Adrenal gland (tissue), 19 donors: ENCODE measurements at places on chromosomes 12 and 14.

GRCh38 chr12:57450057-57450456 is 5.0 kb upstream of the INHBE start:
- no peak for DNase-seq

DNA sequence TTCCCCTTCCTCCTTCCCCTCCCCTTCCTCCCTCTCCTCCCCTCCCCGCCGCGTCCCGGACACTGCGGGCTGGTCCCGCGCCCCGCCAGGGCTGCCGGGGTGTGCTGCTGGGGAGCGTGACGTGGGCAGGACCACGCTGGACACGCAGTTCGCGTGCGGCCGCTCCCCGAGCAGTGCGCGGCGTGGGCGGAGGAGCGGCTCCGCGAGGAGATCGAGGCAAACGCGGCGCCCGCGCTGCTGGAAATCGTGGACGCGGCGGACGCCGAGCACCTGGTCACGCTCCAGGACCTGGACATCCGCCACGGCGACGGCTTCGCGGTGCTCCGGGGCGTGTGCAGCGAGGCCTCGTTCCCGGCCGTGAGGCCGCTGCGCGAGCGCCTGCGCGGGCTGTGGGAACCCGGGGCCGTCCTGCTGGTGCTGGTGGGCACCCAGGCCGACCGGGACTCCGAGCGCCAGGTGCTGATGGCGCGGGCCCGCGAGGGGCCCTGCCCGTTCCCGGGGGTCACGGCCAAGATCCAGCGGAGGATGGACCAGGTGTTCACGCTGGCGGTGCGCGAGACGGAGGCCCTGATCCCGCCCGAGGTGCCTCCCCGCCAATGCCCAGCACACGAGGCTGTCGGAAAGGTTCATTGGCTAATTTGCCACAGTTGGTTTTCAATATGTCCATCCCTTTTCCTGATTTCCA is 84.3 kb downstream of the TNFAIP2 start:
- peak; percentile 34 for DNase-seq

DNA sequence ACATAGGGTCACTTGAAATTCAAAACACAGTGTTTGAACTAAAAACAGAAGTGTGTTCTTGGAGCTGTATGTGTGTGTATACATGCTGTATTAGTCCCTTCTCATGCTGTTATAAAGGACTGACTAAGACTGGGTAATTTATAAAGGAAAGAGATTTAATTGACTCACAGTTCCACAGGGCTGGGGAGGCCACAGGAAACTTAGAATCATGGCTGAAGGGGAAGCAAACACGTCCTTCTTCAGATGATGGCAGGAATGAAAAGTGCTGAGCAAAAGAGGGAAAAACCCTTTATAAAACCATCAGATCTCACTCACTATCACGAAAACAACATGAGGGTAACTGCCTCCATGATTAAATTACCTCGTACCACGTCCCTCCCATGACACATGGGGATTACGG is 224.1 kb downstream of the BCAT1 start:
- no peak for DNase-seq

DNA sequence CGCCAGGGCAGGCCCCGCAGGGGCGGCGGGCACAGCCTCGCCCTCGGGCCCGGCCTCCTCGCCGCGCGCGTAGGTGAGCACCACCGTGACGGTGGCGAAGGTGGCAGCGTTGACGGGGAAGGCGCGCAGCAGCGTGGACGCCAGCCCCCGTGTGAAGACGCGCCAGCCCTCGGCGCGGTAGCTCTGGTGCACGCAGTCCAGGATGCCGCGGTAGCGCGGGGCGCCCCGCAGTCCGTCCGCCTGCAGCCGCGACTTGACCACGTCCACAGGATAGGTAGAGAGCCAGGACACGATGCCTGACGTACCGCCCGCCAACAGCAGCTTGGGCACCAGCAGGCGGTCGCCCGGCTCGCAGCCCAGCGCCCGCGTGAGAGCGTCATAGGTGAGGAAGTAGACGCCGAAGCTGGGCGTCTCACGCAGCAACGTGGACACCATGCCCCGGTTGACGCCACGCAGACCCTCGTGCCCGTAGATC is 13.9 kb downstream of the SLC25A29 start:
- DNase-seq: peak; percentile 16

DNA sequence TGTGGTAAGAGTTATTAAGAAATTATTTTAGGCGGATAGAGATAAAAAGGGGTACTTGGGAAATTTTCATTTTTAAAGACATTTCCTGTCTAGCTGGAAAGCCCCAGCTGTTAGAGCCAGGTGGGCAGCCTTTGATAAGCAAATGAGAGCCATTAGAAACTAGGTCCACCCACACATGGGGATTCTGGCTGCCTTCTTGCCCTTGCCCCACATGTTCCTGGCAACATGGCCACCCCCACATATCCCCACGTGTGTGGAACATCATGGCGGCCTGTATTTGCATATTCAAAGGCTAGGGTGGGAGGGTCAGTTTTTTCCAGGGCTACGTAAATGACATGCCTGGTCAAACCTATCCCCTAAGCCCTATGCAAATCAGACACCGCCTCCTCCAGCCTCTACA is 1382.1 kb downstream of the AACS start:
- no peak for DNase-seq

GRCh38 chr12:103442182-103442555 is 53.6 kb downstream of the C12orf42 start:
- DNase-seq: no peak

DNA sequence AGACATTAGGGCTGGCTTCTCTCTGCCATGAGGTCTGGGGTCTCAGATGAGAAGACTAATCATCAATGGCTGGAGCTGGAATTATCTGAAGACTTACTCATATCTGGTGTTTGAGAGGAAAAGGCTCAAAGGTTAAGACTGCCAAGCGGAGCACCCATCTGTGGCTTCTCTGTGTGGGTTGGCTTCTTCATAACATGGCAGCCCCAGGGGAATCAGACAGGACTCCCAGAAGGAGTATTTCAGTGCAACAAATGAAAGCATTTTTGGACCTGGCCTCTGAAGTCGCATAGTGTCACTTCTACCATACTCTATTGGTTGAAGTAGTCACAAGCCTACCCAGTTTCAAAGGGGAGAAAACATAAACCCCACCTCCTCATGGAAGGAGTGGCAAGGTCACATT is 171.8 kb upstream of the KRR1 start:
- DNase-seq: no peak

DNA sequence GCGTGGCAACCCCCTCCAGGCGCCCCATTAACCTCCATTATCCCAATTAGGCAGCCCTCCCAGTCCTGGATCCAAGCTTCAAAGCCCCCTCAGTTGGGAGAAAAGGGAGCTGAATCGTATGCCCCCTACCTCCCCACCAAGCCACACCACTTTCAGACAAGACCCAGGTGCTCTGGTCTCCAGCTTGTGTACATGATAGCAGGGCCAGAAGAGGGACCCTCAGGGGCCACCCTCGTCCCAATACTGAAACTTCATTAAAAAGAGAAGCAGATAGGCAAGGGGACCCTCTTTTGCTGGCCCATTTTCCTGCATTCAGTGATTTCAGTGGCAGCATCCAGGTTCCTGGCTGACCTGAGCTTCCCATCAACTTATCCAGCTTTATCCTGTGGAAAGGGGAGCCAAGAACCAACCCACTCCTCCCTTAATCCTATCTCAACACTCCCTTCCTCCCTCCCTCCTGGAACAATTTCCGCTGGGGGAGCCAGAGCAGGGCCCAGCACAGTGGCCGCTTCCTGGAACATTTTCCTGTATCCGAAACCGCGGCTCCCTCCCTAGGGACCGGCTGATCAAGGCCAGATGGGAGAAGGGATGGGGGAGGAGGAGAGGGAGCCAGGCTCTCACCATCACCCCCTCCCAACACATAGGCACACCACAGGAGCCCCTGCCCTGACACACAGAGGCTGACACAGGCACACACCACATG is 9.5 kb upstream of the SP7 start:
- peak; percentile 40 for DNase-seq

DNA sequence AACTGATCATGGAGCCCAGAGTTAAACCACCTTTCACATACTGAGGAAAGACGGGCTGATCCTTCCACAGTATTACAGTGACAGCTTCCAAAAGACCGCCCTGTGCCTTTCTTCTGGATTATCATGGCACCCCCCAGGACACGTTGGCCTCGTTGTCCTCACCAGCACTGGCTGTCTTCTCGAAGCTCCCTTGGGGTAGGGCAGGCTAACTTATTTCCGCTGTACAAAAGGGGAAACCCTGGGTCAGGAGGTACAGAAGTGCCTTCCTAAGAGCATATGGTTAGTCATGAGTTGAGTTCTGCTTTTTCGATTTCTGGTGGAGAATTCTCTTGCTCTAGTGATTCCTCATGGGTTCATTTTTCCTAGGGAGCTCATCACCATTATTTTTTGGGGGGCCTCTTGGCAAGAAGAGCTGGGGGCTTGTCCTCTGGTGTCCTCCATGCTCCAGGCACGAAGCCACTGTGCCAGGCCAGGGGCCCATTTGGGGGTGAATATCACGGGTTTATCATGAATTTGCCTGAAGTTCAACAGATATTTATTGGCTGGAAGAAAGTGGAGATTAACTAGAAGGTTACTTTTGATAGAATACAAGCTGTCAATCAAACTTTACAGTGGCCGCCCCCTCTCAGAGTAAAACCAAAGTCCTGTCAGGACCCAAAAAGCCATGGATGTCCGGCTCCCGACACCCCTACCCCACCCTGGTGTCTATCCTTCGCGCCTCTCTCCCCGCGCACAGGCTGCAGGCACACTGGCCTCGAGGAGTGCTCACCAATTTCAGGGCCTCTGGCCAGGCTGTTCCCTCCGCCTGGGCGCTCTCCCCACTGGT is 8.8 kb upstream of the TRAF3 start:
- DNase-seq: no peak

- no peak for DNase-seq
Measured at GRCh38 chr12:49671031-49671765, 36.0 kb downstream of the FMNL3 start.

DNA sequence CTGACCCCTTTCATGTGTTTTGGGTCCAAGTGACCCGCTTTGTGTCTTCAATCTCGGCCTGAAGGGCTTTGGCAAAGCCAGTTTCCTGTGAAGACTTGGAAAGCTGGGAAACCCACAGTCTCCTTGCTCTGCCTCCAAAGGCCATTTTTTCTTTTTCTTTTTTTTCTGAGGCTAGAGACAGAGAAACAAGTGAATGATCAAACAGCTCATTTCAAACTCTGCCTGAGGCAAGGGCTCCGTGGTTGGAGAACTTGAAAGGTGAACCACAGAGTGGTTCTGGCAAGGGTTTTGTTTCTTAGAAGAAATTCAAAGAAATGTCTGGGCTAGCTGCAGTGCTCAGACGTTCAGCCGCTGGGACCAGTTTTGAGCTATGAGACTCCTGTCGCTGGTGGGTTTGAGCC is 62.7 kb downstream of the ERH start:
- DNase-seq: no peak

DNA sequence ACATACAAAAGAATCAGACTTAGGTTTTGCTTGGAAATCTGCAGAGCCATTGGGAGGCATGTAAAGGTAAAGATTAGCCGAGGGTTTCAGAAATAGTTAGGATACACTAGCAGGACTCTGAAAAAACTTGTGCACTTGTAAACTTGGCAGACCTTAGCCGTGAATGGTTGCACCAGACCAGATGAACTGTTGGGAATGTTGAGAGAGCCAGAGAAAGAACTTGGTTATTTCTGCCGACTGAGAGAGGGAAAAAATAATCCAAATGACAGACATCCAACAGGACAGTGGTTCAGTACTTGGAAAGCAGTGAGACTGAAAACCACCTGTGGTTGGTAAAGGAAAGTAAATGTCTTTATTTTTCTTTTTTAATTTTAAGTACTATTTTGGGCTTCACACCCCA is 222.5 kb upstream of the DDHD1 start:
- DNase-seq: no peak
